Epithelial cell of proximal tubule (primary cell): ENCODE measurements at places on chromosomes 4 and X. TPM values are rescaled to one million over a fixed set of nuclear protein-coding genes. Genes with fewer than 3 reads are reported as not detected.

Gene FHIP1A
- total RNA-seq, result 8.5 and 17.0 TPM in 2 replicates

Gene TMSB15A
- 26.6 and 62.6 TPM in 2 replicates for total RNA-seq

Gene AMELX
- not detected in 2 replicates for total RNA-seq

Gene ZFP92
- 0.06 and 0.14 TPM in 2 replicates for total RNA-seq

Gene FAM50A
- total RNA-seq, result 51.1 and 74.1 TPM in 2 replicates

Gene CYLC1
- total RNA-seq, result not detected in 2 replicates

Gene GPR82
- not detected in 2 replicates for total RNA-seq

Gene RIPPLY1
- not detected in 2 replicates for total RNA-seq

Gene TCEAL9
- total RNA-seq, result 88.0 and 161 TPM in 2 replicates

Gene IL1RAPL1
- total RNA-seq, result not detected in 2 replicates

Gene CCDC110
- total RNA-seq, result 0.07 and 0.46 TPM in 2 replicates

Gene CSAG2
- total RNA-seq, result not detected in 2 replicates

Gene MAGEA9B
- not detected in 2 replicates for total RNA-seq

GRCh38 chr4:170271723-170272122, 182.0 kb upstream of the AADAT start:
- no peak for DNase-seq

- DNase-seq, result no peak
Observed at GRCh38 chr4:38993683-38994082, 38.5 kb downstream of the TMEM156 start.

- DNase-seq, result no peak
Observed at GRCh38 chrX:15293451-15293850, 22.0 kb downstream of the ASB11 start.

GRCh38 chrX:115892787-115893671, 277.5 kb upstream of the AGTR2 start:
- DNase-seq, result peak; percentile 74

GRCh38 chr4:127822430-127822829, 40.3 kb downstream of the HSPA4L start:
- DNase-seq, result no peak

DNA sequence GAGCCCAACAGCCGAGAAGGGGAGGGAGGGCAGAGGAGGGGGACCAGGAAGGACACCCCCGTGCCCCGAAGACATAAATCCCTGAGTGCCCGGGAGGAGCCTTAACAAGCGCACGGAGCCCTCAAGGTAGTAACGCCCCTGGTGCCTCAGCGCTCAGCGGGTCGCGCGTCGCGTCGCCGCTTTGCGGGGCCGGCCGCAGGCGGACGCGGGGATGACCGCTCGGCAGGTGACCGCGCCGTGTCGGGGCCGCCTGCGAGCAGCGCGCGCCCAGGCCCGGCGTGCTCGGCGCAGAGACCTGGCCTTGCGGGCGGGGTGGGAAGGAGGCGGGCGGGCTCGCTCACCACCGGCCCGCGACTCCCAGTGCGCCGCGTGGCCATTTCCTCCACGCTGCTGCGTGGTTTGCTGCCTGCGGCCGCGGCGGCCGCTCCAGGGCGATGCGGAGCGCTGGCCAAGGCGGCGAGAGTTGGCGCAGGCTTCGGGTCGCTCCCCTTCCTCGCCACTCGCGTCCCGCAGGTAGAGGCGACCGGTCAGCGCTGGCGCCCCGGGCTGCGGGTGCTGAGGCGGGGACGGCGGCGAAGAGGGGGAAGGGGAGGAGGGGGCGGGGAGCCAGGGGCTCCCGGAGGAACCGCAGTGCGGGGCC, 632 bp downstream of the CCSER1 start:
- DNase-seq, result no peak

- DNase-seq, result no peak
Observed at GRCh38 chr4:176277162-176277904, 8.3 kb upstream of the ASB5 start.

DNA sequence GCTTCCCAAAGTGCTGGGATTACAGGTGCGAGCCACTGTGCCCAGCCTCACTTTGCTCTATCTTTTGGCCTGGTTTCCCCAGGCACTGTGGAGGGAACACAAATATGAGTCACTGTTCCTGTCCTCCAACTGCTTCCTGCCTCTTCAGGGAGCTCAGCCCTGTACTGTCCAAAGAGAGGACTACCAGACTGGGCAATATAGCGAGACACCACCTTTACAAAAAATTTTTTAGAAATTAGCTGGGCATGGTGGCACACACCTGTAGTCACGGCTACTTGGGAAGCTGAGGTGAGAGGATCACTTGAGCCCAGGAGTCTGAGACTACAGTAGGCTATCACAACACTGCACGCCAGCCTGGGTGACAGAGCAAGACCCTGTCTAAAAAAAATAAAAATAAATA, 16.9 kb upstream of the WAS start:
- no peak for DNase-seq

DNA sequence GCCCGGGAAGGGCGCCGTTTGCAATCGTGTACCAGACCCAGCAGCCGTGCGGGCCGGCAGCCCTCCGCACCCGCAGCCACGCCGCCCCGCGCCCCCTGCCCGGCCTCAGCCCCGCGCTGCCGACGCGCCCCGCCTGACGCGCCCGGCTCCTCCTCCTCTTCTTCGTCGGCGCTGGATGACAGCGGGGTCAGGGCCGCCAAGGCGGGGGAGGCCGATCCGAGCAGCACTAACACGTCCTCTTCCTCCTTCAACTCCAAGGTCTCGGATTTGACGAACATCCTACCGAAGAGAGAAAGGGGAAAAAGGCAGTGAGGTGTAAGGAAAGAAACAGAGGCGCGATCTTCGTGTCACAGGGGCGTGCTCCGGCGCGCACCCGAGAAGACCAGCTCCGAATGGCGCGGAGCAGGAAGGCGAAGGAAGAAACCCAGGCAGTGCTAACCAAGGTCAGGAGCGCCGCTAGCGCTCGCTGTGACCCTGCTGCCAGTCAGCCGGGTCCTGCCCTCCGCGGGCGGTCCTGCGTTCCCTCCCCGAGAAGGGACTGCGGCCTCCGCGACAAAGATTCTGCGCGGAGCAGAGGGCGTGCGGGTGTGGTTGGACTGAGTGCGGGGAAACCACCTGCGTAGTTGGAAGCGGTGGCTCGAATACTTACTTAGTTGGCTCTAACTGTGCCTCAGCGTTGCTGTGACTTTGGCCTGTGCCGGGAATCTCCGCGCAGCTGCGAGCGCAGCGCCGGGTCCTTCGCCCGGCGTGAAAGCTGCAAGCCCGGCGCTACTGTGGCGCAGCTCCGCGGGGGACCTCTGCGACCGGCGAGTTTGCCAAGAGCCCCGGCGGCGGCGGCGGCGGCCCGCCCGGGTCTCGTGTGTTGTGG, 548 bp downstream of the NEUROG2 start:
- DNase-seq, result no peak

DNA sequence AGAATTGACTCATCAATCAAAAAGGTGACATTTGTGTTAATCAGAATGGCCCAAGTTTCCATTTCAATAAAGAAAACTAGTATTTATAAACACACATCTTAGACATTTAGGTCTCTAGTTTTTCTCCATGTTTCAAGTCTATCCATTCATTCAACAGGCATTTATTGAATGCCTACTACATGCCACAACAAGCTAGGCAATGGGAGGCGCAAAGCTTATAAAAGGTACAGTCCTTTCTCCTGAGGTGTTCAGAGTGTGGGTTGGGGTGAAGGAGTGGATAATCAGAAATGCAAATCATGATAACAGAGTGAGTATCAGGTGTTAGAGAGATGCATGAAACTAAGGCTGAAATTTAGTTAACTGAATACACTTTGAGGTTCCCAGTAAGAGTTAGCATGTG, 78.0 kb downstream of the HCCS start:
- no peak for DNase-seq

DNA sequence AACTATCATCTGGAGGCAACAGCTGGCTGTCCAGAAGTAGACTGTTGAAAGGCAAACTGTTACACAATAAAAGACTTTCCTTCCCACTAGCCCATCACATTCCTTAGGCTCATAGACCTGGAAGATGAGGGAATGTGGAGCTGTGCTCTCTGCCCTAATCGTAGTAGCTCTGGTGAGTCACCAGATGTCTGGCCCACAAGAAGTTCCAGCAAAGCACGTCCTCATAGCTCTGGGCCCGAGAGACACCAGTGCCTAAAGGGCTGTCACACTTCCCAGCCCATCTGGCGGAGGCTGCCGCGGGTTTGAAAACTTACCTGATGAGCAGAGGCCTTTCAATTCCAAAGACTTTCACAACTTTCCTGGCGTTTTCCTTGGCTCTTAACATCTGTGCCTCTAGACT, 81.7 kb upstream of the STOX2 start:
- DNase-seq, result peak; percentile 95

GRCh38 chr4:73067971-73068394, 1.5 kb downstream of the COX18 start:
- no peak for DNase-seq

DNA sequence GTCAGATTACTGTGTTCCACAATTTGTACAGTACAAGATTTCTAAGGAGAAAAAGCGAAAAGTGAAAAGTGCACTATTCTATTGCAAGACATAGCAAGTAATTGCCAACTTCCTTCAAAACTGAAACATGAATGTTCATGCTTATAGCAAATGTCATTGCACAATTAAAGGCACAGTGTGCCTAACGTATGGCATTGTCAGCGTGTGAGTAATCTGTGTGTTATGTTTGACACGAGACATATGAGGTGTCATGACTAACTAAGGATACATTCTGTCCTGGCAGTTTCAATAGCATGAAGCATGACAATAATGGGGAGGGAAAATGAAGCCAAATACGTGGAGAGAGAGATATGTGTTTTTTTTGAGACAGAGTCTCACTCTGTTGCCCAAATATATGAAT, 33.6 kb upstream of the TBC1D9 start:
- no peak for DNase-seq

GRCh38 chr4:53592686-53593501, 1.6 kb upstream of the LNX1 start:
- DNase-seq, result no peak

- no peak for DNase-seq
Observed at GRCh38 chr4:101851672-101852071, 61.1 kb downstream of the BANK1 start.

GRCh38 chr4:81366779-81367178, 104.9 kb downstream of the RASGEF1B start:
- no peak for DNase-seq

GRCh38 chr4:82437285-82438005, 7.1 kb downstream of the ENOPH1 start:
- DNase-seq, result no peak
